GM23248 (cell line): ENCODE measurements at places on chromosomes 2 and 18. TPM values are rescaled to one million over a fixed set of nuclear protein-coding genes. Genes with fewer than 3 reads are reported as not detected.

Gene CDH19
- not detected in 2 replicates for total RNA-seq

Gene VWC2L
- total RNA-seq, result not detected in 2 replicates

Gene BOK
- 36.0 and 46.6 TPM in 2 replicates for total RNA-seq

Gene ARHGAP15
- total RNA-seq, result not detected in 2 replicates

Gene CTNNA2
- total RNA-seq, result not detected in 2 replicates

Gene OTOS
- not detected in 2 replicates for total RNA-seq

Gene LRRFIP1
- total RNA-seq, result 56.8 and 84.4 TPM in 2 replicates

Gene SLC5A7
- not detected in 2 replicates for total RNA-seq

Gene C2orf15
- total RNA-seq, result not detected in 2 replicates

Gene ESPNL
- 1.4 and 1.5 TPM in 2 replicates for total RNA-seq

Gene WDFY1
- total RNA-seq, result 76.9 and 81.2 TPM in 2 replicates

Gene ALPI
- total RNA-seq, result not detected in 2 replicates

Gene MDH1B
- 0.25 and 0.54 TPM in 2 replicates for total RNA-seq

Gene PLCD4
- total RNA-seq, result 0.51 and 1.3 TPM in 2 replicates

Gene ELOA2
- total RNA-seq, result not detected in 2 replicates

Gene MERTK
- under 0.01 TPM in 1 of 2 replicates, not detected in the other for total RNA-seq

Gene SERPINB3
- not detected in 2 replicates for total RNA-seq
